Kasumi-1 (cell line): ENCODE measurements at places on chromosomes 12 and 14.

- DNase-seq: no peak
Observed at GRCh38 chr12:108691998-108692808, 39.1 kb downstream of the CORO1C start.

DNA sequence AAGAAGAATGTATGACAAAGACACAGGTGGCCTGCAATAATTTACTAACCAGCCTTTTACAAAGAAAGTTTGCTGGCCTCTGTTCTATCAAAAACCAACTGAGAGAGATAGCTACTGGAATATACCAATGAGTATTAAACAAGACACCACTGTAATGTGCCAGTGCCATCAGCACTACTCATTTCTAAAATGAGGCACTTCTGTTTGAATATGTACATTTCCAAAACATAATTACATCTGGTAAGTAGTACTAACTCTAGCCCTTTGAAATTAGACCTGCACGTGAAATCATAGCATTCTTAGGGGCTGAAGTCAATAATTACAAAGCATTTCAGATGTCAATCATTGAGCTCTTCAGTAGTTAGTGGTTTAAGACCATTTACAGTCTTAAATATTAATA is 6.9 kb upstream of the SYCP3 start:
- DNase-seq: no peak

GRCh38 chr12:85630851-85631250 is 205.4 kb downstream of the RASSF9 start:
- no peak for DNase-seq

DNA sequence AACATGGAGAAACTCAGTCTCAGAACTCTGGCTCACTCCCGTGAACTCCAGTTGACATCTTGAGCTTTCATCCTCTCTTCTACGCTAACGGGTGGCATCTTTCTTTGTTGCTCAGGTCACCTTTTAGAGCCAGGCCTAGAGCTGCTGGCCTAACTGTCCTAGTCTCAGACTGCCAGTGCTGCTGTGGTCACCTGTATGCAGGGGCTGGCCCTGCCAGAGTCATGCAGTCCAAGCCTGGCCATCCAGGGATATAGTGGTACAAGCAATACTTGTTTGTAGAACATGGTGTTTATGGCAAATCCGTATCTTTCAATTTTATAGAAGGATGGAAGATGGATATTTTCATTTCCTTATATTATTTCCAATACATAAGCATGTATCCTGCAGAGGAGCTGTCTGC is 117.2 kb downstream of the PELI2 start:
- no peak for DNase-seq

DNA sequence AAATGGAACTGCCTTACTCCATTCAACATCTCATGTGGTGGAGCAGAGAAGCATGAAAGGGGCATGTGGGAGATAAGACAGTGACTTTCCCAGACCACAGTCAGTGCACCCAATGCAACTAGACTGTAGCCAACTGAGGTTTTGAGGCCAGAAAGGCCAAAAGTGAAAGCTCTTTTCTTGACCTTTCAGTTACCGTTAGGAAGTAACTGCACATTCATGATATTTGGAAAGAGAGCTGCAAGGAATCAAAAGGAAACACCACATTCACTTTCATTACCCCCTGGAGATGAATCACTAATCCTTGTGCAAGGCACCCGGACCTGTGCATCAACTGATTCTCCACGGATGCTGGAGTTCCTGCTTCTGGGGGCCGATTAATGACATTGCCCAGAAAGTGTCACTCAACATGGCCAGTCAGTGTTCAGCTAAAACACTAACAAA is 72.9 kb upstream of the ELK3 start:
- DNase-seq: peak; percentile 57

GRCh38 chr12:46669720-46670119 is 156.1 kb downstream of the SLC38A4 start:
- no peak for DNase-seq

DNA sequence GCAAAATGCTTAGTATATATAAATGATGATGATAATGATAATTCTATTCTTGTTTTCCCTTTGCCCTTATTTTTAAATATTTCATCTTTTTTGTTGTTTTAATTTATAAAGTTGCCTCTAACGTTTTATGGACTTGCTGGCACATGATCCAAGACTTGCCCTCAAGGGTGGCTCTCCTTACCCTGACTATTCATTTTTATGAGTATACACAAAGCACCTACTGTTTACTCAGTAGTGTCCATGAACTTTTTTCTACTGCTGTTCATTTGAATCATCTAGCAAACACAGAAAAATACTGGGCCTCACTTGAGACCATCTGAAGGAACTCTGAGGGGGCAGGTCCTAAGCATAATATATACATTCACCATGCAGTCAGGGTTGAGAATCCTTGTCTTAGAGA is 276.2 kb downstream of the AACS start:
- DNase-seq: no peak

GRCh38 chr14:44379292-44379977 is 127.6 kb downstream of the FSCB start:
- no peak for DNase-seq

- peak; percentile 7 for DNase-seq
Observed at GRCh38 chr12:15527201-15528080, 205.1 kb downstream of the PTPRO start.

DNA sequence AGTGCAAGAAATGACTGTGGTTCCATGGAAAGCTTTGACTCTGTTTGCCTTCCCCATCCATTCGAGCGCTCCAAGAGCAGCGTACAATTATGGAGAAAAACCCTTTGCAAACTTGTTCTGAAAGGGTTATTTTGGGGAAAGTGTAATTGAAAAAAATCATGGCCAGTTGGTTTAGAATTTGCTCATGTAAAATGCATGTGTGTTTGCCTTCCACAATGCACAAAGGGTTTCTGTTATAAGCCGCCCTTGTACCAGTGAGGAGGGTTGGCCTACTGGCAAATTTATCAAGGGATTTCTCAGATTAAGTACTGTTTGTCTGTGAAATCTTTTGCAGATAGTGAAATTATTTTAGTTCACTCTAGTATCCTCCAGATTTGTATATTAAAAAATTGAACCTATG is 62.7 kb upstream of the PELI2 start:
- no peak for DNase-seq

DNA sequence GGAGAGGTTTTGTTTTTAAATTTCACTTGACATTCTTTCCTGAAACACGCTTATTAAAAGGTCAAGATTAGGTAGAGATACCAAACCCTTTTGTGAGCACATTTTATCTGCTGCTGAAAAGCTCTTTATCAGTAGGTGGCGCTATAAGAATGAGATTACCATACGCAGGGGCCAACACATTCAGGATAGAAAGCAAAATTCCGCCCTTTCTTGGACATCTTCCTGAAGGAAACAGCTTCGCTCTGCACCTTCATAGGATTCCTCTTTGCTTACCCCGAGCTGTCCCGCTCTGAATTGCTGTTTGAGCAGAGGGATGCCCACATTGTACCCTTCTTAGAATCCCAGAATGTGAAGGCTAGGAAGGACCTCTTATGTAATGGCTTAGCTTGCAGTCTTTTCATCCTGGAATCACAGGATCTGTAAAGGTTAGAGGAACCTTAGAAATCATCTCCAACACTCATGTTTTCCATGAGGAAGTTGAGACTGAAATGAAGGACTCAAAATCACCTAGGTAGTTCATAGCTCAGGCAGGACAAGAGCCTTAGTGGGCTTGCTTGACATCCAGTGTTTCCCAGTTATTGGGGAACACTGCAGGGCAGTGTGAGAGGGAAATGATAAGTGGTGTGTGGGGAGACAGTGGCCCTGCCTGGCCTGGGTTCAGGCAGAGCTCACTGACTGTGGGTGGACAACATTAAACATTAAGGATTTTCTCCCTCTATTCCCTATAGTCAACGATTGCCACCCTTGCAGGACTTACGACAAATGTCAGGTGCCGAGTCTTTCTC is 38.7 kb upstream of the CRY1 start:
- DNase-seq: peak; percentile 15

DNA sequence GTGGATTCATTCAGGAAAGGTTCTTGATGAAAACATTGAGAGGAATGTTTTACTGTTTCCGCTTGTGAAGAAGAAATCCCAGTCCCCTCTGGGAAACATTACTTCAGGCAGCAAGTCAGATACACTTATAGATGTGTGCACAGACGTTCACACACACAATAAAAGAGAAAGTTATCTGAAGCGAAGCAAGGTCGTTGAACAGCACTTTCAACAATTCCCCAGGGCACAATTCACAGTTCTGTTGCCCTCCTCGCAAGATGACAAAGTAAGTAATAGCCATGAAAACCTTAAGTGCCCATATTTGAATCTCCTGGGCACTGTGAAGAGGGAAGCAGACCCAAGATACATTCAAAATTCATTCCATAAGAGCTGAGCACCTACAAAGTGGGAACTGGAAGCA is 156.6 kb upstream of the CAND1 start:
- no peak for DNase-seq

GRCh38 chr12:39440781-39441180 is 2.1 kb downstream of the KIF21A start:
- DNase-seq: no peak

- DNase-seq: no peak
Observed at GRCh38 chr12:79597910-79598309, 92.9 kb downstream of the PAWR start.

DNA sequence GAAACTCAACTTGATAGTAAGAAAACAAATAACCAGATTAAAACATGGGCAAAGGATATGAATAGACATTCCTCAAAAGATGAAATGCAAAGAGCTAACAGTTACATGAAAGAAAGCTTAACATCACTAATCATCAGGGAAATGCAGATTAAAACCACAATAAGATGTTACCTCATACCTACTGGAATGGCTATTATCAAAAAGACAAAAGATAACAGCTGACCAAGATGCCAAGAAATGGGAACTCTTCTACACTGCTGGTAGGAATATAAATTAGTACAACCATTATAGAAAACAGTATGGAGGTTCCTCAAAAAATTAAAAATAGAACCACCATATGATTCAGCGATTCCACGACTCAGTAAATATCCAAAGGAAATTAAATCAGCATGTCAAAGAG is 18.8 kb downstream of the KCNH5 start:
- DNase-seq: no peak

DNA sequence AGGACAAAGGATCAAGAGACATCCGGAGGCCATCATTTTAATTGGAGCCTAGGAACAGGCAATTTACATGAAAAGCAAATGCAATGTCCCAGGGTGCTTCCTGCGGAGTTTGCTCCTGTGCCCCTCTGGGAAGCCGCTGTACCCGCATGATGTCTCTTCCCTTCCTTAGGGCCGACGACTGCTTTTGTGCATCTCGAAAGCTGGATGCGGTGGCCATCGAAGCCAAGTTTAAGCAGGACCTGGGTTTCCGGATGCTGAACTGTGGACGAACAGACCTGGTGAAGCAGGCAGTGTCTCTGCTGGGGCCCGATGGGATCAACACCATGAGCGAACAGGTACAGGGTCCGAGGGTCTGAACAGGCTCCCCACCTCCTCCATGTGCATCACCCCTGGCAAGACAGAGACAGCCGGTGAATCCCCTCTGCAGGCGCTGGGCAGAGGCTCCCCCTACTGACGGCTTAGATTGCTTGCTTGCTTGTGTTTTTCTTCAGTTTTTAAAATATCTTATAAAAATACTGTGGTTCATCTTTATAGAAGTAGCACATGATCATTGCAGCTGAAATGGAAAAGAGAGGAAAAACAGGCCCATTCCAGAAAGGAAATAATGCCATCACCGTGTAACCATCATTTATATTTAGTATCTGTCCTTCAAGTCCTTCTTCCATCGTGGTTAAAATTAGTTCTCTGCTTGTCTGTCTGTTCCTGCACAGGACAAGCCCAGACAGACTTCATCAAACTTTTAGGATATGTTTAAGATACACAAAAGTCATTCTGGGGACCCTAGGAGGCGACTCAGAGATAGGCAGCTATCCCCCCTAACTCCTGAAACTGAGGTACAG is 75.4 kb upstream of the PWP1 start:
- DNase-seq: peak; percentile 62

DNA sequence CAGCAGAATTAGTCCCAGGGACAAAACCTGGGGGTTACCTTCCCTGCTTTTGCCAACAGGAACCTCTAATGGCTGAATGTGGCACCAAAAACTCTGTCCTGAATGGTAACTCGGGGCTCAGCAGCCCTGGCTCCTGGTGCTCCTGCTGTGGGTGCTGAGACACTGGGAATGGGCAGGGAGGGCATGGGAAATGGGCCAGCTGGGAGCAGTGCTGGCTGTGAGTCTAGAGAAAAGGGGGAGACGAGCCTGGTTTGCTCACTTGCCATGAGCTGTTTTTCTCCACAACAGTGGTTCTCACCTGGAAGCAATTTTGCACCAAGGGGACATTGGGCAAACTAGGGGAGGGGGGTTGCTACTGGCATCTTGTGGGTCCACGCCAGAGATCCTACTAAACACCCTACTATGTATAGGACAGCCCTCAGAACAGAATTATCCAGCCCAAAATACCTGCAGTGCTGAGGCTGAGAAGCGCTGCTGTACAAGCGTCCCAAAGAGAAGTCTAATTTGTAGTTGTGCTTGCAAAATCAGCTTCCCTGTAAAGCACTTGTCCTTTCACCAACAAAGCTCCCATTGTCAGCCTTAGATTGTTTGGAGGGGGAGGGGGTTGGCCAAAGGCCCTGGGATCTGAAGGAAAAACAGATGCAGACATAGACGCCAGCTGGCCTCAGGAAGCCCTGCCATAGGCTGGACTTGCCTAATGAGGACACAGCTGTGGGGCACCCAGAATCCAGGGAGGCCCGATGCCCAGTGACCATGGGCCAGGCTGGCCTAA is 3.6 kb downstream of the LRRC74A start:
- DNase-seq: no peak

- DNase-seq: no peak
Observed at GRCh38 chr14:59210621-59211020, 22.2 kb downstream of the DAAM1 start.

GRCh38 chr12:52045794-52046199 is 5.4 kb upstream of the NR4A1 start:
- DNase-seq: no peak

DNA sequence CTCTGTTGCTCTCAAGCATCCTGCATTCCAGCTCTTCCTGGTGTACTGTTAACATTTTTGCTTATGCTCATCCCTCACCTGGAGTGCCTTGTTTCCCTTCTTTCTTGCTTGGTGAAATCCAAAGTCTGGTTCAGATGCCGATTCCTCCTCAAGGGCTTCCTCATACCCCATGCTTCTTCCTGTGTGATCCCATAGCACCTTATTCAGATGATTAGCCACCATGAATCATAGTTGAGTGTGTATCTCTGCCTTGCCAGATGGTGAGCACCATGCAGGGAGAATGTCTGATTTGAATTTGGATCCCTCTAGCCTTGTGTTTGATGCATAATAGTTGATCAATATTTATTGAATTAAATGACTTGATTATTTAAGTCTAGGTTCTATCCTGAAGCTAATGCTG is 39.4 kb upstream of the ANO4 start:
- DNase-seq: no peak

DNA sequence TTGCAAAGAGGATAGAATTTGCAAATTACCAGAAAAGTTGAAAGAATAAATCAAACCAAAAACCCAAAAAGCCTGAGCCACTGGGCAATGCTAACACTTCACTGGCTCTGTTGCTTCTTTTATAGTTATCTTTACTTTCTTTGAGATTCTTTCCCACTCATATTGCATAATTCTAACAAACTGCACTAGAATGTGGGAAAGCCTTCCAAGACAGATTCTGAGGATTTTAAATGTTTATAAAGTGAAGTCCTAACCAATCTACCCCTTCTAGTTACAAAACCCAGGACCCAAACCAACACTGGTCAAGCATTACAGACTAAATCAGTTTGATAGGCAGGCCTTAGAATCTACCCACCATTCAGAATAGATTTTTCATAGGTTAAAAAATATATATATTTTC is 150.9 kb downstream of the MED13L start:
- DNase-seq: no peak

- peak; percentile 75 for DNase-seq
Observed at GRCh38 chr12:101855364-101855884, 22.0 kb upstream of the DRAM1 start.
